ENCODE measurements at places on chromosomes 4 and X. TPM values are rescaled to one million over a fixed set of nuclear protein-coding genes. Genes with fewer than 3 reads are reported as not detected.

DNA sequence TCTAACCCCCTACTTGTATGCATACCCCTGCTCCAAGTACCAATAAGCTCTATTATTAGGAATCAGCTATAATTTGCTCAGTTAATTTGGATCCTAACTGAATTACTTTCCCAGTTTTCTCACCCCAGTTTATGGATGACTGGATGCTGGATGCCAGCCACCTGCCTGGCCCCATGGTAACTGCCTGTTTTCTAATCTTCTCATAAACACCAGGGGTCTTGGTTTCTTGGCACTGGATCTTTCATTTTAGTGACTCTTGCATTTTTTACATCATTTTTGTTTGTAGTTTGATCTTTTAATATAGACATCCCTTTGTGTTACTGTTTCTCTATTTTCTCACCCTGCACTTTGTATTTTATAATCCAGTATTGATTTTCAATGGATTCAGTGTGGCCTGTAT is 246.8 kb downstream of the ADGRL3 start:
- ATAC-seq, result no peak

- no peak for ATAC-seq
Measured at GRCh38 chrX:151765026-151765425, 30.5 kb downstream of the CNGA2 start.

DNA sequence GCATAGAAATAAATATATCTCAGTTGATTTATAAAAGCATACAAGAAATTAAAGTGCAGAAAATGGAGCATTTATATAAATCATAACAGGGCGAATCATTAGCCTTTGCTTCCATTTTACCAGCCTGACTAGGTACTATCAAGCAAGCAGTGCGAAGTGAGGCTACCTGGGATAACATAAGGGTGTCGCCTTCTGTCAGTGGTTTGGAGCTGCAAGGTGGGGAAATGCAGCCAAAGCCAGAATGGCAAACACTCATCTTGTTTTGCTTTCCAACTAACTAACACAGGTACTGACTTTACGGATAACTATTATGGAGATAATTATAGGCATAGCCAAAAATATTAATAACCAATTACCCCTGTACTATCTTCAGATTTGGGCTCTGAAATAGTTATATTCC is 1459.8 kb downstream of the RAPGEF2 start:
- ATAC-seq, result no peak

GRCh38 chr4:10715135-10715534 is 30.6 kb upstream of the CLNK start:
- no peak for ATAC-seq

CXCL10 gene
- 2.1 TPM for total RNA-seq

F11 gene
- total RNA-seq, result not detected

DNA sequence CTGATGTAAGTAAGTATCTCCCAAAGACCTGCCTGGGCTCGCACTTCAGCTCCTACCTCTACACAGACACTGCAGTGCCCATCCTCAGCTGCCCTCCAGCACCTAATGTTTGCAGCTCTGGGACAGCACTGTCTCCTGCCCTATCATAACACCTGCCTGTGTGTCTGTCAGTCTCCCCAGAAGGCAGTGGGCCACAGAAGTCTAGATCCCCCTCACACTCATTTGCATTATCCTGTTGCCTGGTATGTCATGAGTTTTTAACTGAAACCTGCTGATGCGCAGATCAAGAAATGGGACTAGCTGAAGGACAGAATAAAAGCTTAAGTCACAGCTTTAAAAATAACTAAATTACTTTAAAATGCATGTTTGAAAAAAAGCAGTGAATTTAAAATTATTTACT is 43.0 kb downstream of the LRP2BP start:
- no peak for ATAC-seq

TBC1D8B gene
- total RNA-seq, result 4.1 TPM

GRCh38 chr4:151922811-151923210 is 162.0 kb upstream of the GATB start:
- ATAC-seq, result no peak

DNA sequence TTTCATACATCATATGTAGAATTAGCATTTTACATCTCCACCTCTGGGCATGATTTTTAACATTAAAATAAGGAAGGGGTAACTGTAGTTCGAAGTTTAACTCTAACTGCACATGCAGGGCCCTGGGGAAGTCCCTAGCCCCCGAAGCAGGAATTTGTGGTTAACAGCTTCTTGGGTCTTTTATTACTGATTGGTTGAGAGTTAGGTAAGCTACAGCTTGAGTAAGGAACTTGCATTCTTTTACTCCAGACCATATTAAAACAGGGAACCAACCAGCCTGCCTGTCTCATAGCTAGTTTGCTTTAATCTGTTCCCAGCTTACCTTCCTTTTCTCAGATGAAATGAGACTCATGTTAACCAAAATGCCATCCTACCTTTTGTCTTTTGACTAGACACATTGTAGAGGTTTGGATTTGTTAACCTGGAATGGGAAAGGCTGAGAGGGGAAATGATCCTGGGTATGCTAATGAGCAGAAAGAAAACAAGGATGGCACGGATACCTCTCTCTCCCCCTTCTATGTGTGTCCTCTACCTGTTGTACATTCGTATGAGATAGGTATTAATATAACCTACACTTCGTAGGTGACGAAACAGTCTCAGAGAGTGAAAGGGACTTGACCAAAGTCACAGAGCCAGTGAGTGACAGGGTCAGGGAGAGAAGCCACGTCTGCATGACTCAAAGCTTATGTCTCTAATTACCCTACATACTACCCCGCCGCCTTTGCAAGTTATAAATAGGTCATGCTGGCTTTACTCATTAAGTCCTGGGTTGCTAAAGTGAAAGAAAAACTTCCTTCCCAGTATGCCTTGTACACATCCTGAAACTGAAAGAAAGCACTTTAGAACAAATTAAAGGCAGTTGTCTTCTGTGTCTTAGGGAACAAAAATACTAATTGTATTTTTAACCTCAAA is 119.5 kb upstream of the AFF2 start:
- ATAC-seq, result no peak

DNA sequence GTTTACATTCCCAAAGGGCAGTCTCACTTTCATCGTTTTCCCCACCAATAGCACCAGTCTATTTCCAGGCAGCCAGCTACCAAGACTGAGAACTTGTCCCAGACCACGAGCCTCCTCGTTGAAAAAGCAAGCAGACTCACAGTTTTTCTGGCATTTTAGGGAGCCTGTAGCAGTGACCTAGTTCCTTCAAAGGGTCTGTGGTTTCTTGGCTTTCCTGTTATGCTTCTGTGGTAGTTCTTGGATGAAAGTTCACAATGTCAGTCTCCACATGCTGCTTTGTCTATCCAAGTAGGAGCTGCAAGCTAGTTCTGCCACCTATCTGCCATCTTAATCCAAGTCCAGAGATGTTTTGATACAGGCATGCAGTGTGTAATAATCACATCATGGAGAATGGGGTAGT is 151.6 kb upstream of the ZC4H2 start:
- ATAC-seq, result no peak

DNA sequence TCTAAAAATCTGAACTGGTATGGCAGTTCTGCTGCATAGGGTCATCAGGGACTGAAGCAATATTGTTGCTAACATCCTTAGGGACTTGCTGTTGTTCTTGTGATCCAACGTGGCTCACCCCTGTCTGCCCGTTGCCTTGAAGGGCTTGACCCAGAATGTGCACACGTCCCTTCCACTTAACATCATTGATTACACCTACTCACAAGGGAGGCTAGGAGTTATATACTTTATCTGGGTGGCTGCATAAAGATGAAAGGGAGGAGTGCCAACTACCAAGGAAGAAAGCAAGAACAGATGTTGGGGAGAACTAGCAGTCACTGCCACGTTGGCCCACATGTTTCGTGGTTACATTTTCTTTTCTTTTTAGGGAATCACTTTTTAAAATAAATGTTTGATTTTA is 34.0 kb downstream of the SLC9A6 start:
- ATAC-seq, result no peak

- ATAC-seq, result no peak
Measured at GRCh38 chrX:30302956-30303355, 6.2 kb downstream of the NR0B1 start.

DNA sequence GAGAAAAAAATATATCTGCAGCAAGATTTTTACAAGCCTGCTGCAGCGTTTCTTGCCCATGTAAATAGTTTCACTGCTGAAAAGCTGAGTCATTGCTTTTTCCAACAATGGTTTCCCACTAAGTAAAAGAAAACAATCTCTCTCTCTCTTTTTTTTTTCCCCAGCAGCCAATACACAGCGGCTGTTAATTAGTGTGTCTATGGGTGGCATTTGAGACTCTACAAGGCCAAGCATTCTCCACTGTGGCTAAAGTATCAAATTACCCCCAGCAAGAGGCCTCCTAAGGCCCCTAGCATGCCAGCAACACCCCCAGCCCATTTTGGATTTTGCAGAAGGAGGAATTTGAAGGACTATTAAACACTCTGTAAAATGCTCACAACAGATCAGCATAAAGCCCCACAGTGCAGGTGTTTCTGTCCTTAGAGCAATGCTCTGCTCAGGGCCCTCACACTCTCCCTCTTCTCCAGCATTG is 837.4 kb downstream of the TRIML1 start:
- ATAC-seq, result no peak

NALF2 gene
- total RNA-seq, result 0.58 TPM

DNA sequence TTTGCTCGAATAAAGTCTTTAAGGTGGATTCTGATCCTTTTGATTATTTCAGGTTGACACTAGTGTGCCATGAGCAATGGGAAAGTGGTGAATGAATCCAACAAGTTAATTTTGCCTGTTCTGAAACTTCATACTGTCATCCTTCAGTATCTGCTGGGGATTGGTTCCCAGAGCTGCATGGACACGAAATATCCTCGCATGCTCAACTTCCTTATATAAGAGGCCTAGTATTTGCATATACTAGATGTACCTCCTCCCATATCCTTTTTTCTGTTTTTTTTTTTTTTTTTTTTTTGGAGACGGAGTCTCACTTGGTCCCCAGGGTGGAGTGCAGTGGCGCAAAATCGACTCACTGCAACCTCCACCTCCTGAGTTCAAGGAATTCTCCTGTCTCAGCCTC is 23.0 kb upstream of the PDS5A start:
- no peak for ATAC-seq

MTNR1A gene
- not detected for total RNA-seq

DNA sequence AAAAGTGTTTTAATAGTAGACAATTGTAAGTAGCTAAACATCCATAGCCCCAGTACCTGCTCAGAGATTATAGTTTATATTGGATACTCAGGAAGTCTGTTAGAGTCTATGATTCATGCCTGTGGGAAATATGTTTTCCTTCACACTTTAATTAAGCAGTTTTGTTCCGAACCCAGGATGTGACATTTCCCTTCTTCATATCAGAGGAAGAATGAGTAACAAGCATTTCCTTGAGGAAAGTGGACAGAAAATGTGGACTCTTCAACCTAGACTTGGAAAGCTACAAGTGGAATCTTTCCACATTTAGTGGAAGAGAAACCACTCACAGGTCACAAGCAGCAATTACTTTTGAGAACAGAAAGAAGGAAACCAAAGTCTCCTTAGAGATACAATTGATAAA is 419.4 kb downstream of the C4orf33 start:
- ATAC-seq, result no peak

TMEM255A gene
- total RNA-seq, result 2.9 TPM

DNA sequence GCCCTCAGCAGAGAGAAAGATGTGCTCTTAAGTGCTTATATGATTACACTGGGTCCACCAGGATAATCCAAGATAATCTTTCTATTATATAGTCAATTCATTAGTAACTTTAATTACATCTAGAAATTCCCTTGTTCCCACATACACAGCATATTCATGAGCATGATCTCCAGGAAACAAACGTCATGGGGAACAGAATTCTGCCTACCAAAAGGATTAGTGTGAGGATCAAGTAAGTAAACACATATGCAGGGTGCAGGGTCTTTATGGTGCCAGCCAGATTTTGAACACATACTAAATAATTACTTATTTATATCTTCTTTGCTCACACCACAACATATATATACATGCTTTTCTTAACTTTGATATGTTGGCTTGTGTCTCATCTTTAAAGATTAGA is 169.1 kb downstream of the KCTD8 start:
- ATAC-seq, result no peak

GRCh38 chr4:36281384-36282106 is at the start of gene DTHD1:
Gene DTHD1 (plus strand): TSS chr4:36281616. CDS start chr4:36281759, 143 bp downstream.
- no peak for ATAC-seq

DNA sequence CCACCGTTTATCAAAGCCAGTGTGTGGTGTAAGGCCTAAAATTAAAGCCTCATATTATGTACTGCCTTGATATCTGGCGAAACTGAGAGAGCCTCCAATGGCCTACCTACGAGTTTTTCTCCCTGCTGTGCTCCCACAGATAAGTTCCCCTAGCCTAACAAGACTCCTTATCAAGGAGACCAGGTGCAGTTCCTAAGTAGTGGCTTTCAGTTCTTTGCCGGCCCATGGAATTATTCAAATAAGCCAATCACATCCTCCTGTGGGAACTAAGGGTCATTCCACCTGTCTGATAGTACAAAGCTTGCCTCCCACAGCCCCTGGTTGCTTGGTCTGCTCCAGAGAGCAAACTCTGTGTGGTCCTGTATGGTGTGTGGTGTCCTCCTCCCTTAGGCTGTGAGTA is 99.8 kb upstream of the TEX13C start:
- no peak for ATAC-seq

NAT8L gene
- total RNA-seq, result not detected

DNA sequence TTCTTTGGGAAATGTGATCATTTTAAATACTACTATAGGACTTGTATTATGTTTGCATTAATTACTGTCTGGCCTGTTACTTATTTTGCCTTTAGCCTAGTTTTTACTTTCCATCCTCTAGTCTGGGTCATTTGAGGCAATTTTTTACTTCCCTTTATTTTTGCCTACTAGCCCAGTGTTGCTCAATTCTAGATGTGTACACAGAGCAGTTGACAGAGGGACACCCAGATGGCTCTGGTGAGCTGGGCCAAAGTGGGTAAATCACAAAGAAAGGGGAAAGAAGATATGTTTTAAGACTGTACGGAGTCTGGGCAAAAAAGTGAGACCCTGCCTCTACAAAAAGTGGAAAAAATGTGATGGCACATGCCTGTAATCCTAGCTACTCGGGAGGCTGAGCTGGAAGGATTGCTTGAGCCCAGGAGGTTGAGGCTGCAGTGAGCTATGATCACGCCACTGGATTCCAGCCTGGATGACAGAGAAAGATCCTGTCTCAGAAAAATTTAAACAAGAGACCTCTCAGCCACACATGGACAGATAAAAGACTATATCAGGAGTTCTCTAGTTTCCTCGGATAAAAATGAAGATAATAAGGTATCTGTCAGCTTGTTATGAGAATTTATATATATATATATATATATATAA is 35.7 kb downstream of the APOO start:
- ATAC-seq, result no peak

NAAA gene
- total RNA-seq, result 34.7 TPM

MAOB gene
- total RNA-seq, result 73.0 TPM

GRCh38 chrX:131671735-131672134 is 127.9 kb downstream of the OR13H1 start:
- ATAC-seq, result no peak

FAM47A gene
- not detected for total RNA-seq

GRCh38 chrX:40314070-40314469 is 216.3 kb upstream of the BCOR start:
- ATAC-seq, result no peak

GRCh38 chr4:128177498-128177897 is 110.1 kb downstream of the PGRMC2 start:
- ATAC-seq, result no peak

Data from gastroesophageal sphincter (tissue), 4 donors.